ENCODE measurements at places on chromosomes 5 and 9.

- DNase-seq: no peak
These were observed 60.9 kb downstream of the ADRB2 start for GRCh38 chr5:148887123-148887881.

DNA sequence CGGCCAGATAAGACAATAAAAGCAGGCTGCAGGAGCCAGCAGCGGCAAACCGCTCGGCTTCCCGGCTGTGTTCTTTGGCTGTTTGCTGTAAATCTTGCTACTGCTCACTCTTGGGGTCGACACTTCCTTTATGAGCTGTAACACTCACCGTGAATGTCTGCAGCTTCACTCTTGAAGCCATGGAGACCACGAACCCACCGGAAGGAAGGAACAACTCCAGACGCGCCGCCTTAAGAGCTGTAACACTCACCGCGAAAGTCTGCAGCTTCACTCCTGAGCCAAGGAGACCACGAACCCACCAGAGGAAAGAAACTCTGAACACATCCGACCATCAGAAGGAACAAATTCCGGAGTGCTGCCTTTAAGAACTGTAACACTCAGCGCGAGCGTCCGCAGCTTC, 451.7 kb downstream of the AGTPBP1 start:
- DNase-seq: peak; percentile 99

- DNase-seq: no peak
These were observed 21.8 kb upstream of the TMOD1 start for GRCh38 chr9:97479496-97480159.

GRCh38 chr9:20302197-20302596, 320.1 kb downstream of the MLLT3 start:
- DNase-seq: no peak

GRCh38 chr5:137282216-137282615, 216.9 kb downstream of the SPOCK1 start:
- DNase-seq: no peak

- DNase-seq: no peak
These were observed 257.6 kb downstream of the FBXL7 start for GRCh38 chr5:15757619-15758018.

GRCh38 chr5:153866176-153866575, 172.5 kb downstream of the FAM114A2 start:
- DNase-seq: no peak

DNA sequence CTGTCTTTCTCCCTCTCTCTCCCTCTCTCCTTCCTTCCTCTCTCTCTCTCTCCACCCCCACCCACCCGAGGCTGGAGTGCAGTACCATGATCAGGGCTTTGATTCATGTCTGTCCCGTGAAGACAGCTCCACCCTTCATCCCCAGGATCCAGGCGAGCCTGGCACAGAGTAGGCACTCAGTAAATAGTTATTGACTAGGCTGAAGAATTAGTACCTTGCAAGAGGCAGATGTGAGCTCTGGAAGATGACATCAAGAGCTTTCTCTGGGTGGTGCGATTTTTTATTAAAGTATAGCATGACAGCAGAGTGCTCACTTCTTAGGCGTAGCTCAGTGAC, 24.0 kb upstream of the WDR38 start:
- no peak for DNase-seq

DNA sequence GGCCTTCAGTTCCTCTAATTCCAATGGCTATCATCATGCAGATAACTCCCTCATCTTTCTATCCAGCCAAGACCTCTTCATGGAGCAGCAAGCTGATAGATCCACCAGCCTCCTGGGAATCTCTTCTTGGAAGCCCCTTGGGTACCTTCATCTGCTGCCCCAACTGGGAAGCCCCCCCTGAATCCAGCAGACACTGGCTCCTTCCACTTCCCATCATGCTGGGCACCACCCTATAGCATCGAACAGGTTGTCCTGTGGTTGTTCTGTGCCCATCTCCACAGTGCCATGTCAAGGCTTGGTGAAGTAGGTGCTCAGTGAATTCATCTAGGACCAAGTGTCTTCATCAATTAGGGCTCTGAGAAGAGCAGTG, 410.4 kb upstream of the KLF4 start:
- DNase-seq: no peak

DNA sequence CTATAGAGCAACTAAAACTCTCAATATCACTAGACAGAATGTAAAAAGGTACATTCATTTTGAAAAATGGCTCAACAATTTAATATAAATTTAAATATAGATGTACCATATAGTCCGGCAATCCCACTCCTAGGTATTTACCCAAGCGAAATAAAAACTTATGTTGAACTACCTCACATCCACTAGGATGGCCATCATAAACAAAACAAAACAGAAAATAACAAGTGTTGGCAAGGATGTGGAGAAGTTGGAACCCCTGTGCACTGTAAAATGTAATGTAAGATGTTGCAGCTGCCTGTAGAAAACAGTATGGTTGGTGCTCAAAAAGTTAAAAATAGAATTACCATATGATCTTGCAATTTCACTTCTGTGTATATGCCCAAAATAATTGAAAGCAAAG, 36.9 kb upstream of the SELENOP start:
- no peak for DNase-seq

- DNase-seq: no peak
These were observed 411.7 kb upstream of the SLC24A2 start for GRCh38 chr9:20200581-20200980.

GRCh38 chr5:98839469-98840383, 66.3 kb downstream of the RGMB start:
- DNase-seq: no peak

GRCh38 chr9:89358376-89358916, 40.1 kb downstream of the SECISBP2 start:
- no peak for DNase-seq

DNA sequence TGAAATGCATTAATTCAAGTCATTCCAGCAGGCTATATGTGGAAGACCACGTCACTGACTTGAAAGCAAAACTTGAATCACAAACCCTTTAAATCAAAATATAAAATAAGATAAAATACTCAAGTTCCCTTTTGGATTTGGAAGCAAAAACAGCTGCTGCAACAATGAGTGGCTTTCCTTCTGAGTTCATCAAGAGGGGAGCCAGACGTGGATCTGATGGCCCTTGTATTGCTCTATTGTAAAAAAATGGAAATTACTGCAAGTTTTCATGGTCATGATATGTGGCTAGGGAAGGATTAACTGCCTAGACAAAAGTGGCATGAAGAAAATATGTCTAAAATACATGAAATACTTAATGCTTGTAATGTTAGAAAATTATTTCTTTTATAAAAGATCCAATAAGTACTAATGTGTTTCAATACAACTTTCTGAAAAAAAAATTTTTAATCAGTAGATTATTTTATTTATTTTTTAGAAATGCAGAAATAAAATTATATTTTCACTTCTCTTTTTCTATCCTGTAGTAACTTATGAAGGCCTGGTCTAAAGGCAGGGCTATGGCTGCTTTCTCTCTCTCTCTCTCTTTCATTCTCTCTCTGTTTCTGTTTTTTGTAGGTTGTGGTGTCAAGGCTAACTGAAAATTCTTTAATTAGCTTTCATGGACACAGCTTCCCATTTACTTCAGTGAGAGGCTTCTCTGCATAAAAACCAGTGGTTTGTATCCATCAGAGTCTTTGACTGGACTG, 24.0 kb downstream of the LIX1 start:
- no peak for DNase-seq

GRCh38 chr5:170757182-170757601, 26.3 kb upstream of the GABRP start:
- DNase-seq: no peak

GRCh38 chr9:133333566-133333965, 2.4 kb downstream of the SURF6 start:
- no peak for DNase-seq

Data from Kasumi-1 (cell line).